AG09309 (cell line): ENCODE measurements at places on chromosomes 6 and 20.
A peak's percentile ranks its signal among the peaks of the same experiment; 100 is the strongest.

DNA sequence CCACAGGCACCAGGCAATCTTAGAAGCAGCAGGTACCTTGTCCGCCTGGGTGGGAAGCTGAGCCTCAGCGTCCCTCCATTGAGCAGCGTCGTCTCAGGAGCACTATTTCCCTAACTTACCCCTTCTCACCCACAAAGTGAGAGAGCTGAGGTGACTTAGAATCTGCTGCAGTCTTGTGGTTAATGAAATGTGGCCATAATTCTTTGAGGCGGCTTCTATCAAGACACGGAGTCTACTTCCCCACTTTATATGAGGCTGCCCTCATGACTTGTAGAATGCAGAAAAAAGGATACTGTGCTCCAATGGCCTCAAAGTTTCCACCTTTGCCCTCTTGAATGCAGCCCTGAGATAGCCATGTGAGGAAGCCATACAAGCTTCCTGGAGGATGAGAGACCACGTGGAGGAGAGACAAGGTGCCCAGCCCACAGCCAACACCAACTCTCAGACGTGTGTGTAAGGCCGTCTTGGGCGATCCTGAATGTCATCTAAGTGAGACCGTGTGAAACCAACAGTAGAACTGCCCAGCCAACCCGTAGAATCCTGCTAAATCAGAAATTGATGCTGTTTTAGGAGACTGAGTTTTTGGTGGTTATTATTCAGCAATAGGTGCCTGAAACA is 9.1 kb upstream of the TAGAP start:
- no peak for DNase-seq

DNA sequence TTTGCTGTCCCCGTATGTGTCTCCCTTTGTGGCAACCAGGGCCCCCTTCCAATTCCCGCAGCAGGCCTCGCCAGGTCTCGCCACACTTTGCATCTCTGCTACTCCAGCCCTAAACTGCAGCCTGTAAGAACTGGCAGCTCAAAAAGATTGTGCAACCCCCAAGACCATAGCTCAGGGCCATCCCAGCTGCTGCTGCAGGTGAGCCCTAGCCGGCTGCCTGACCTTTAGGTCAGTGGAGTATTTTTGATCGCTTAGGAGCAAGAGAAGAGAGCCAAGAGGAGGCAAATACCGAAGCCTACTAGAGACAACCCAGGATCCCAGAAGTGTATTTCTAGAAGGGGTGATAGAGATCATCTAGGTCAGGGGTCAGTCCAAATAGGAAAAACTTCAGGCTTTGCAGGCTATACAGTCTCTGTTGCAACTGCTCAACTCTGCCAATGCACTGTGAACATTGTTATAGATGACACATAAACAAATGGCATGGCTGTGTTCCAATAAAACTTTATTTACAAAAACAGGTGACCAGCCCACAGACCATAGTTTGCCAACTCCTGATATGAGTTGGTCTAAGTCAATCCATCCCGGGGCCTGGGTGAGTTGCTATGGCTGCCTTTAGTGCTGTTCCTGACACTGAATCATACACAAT is 138.4 kb downstream of the EYA2 start:
- no peak for DNase-seq

DNA sequence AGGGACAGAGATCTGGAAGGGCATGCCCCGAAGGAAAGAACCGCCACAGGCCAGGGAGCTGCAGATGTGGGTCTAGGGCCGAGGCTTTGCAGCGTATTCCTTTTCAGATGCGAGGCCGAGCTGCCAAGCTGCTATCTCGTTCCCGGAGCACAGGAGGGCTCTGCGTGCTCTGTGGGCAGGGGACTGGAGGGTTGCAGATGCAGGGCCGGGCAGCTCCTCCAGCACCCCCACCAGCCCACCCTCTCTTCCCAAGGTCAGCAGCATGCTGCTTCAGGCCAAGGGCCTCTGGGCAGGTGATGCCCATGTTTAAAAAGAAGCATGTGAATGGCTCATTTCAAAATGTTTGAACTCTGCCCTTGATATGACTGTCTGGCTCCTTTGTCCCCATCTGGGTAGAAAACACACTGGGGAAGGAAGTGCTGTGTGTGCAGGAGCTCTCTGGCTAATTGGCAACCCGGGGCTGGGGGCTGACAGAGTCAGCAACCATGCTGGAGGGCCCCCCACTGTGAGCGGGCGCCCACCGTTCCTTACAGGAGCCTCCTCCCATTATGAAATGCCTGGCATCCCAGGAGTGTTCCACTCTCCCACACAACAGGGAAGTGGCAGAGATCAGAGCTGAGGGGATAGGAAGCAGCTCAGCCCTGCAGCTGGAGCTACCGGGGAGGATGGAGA is 353.3 kb downstream of the ZFAND3 start:
- no peak for DNase-seq

- DNase-seq = no peak
These were observed 104.3 kb downstream of the MAP3K4 start for GRCh38 chr6:161095916-161096315.

GRCh38 chr20:1635291-1635979 is 15.6 kb upstream of the SIRPB1 start:
- DNase-seq = no peak

- no peak for DNase-seq
These were observed 190.9 kb upstream of the SLC24A3 start for GRCh38 chr20:19021406-19022117.

GRCh38 chr6:3211681-3212080 is 15.8 kb downstream of the TUBB2B start:
- DNase-seq = no peak

GRCh38 chr6:158567871-158568401 is 8.0 kb downstream of the TMEM181 start:
- no peak for DNase-seq

DNA sequence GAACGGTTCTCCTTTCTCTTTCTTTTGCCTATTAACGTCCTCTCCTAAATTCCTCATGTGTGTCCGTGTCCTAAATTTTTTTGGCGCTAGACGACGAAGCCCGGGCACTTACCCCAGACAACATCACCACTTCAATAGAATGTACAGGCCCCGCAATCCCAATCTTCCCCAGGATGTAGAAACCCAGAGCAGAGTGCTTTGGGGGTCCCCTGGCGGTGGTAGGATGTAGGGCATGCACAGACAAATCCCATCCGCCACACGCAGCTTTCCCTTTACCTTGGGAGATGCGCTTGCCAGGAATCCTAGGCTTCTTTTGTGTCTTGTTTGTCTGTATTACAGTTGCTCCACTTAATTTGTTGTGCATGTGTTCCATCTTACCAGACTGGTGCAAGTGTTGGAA is 417.3 kb upstream of the ARID1B start:
- DNase-seq = no peak

DNA sequence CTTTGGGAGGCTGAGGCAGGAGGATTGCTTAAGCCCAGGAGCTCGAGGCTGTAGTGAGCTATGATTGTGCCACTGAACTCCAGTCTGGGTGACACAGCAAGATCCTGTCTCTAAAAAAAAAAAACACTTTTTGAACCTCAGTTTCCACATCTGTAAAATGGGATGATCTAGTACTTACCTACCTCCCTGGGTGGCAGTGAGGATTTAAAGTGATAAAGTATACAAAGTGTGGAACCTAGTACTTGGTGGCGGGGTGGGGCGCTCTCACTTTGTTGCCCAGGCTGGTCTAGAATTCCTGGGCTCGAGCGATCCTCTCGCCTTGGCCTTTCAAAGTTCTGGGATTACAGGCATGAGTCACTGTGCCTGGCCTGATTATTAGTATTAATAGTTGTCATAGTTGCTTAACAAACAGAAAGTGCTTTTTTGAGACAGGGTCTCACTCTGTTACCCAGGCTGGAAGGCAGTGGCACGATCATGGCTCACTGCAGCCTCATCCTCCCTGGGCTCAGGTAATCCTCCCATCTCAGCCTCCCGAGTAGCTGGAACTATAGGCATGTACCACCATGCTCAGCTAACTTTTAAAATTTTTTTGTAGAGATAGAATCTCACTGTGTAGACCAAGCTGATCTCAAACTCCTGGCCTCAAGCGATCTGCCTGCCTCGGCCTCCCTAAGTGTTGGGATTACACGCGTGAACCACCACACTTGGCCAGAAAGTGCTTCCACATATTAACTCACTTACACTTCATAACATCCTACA is 7.0 kb upstream of the PLTP start:
- DNase-seq = no peak

DNA sequence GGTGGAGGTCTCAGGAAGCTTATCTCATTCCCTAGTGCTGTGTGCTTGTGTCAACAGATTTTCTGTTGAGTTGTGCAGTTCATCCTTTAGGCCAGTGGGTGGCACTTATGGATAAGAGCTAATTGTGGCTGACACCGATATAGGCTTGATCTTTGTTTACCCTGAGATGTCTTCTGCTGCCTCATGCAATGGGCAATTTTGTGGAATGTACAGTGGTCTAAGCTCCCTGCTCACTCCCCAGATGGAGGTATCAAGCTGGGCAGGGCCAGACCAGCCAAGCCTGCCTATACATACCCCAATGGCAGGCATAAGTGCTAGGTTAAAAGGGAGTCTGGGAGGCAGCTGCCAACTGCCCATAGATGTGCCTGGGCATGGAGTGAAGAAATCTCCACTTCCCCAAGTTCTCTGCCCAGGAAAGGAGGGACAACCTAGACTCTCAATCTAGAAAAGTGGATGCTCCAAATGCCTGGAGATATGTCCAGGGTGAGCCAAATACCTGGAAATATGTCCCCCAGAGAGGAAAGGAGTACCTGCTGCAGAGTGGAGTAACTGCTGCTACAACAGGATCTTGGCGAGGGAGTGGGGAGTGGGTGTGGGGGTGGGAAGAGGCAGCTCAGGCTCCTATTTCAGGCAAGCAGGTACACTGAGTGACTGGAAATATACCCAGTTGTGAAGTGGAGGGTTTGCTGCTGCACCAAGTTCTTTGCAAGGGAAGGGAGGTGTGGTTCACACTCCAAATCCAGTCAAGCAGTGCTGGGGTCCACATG is 53.2 kb upstream of the ARG1 start:
- peak; percentile 13 for DNase-seq

GRCh38 chr20:47500554-47500953 is 1.1 kb upstream of the NCOA3 start:
- no peak for DNase-seq

- DNase-seq = peak; percentile 66
These were observed 57.7 kb downstream of the RSPO3 start for GRCh38 chr6:127176146-127176545.
